Mesenchymal stem cell (in vitro differentiated cells and primary cell): ENCODE measurements at places on chromosomes 2 and 18.

GRCh38 chr2:241312082-241312481, 3.4 kb downstream of the HDLBP start:
- peak; percentile 59 for DNase-seq

DNA sequence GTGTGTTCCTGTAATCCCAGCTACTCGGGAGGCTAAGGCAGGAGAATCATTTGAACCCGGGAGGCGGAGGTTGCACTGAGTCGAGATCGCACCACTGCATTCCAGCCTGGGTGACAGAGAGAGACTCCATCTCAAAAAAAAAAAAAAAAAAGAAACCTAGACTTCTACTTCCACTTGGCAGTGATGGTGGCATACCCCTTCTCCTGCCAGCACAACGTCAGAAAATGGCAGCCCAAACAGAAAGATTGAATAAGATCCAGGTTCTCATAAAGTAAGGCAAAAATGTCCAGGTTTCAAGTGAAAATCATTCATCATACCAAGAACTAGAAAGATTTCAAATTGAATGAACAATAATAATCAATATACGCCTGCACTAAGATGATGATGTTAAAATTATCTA, 15.4 kb upstream of the ESPNL start:
- no peak for DNase-seq

- DNase-seq, result peak; percentile 89
Observed at GRCh38 chr2:11203480-11203879, 48.2 kb downstream of the SLC66A3 start.

- no peak for DNase-seq
Observed at GRCh38 chr2:64793701-64794100, 140.0 kb upstream of the SERTAD2 start.
